Stimulated activated CD8-positive, alpha-beta memory T cell treated with anti-CD3 and anti-CD28 coated beads, Interleukin-4, amount 100 ng/mL, for 4 hours (primary cell): ENCODE measurements at places on chromosomes 4 and X.

GRCh38 chrX:139949703-139950102 lies 15.6 kb downstream of the CXorf66 start:
- no peak for DNase-seq

- no peak for DNase-seq
Measured at GRCh38 chrX:40047485-40047884, 50.3 kb downstream of the BCOR start.

GRCh38 chr4:74016068-74016467 lies 17.6 kb upstream of the CXCL5 start:
- no peak for DNase-seq

DNA sequence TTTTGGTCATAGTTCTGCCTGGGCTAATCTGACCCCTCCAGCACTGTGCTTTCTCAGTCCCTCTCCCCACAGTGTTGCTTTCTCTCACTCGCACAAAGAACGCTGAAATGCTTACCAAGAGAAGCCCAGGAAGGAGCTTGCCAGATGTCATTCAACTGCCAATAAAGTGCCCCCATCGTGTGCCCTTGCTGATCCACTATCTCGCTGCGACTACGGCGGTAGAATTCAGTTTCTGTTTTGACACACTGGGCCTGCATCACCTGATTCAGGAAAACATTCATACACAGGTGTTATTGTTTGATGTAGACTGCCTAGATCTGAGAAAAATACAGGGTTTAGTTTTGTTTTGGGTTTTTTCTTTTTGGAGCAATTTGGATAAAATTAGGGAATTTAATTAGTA lies 121.2 kb downstream of the MANBA start:
- no peak for DNase-seq

- DNase-seq, result no peak
Measured at GRCh38 chr4:183522821-183523220, 18.0 kb downstream of the ING2 start.

DNA sequence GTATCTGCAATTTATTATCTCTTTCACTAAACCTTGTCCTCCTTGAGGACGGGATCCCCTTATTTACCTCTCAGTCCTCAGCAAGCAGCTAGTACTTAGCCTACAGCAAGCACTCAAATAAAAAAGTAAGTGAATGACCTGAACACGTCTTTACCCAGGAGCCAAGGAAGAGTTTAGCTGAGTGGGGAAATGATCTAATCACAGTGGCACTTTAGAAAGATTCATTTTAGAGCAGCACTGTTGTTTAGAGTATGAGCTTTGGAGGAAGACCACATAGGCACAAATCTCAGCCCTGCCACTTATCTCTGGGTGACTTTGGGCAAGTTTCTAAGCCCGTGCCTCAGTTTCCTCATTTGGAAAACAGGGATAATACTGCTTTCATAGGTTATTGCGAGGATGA lies 2.7 kb downstream of the FAM120C start:
- DNase-seq, result no peak

DNA sequence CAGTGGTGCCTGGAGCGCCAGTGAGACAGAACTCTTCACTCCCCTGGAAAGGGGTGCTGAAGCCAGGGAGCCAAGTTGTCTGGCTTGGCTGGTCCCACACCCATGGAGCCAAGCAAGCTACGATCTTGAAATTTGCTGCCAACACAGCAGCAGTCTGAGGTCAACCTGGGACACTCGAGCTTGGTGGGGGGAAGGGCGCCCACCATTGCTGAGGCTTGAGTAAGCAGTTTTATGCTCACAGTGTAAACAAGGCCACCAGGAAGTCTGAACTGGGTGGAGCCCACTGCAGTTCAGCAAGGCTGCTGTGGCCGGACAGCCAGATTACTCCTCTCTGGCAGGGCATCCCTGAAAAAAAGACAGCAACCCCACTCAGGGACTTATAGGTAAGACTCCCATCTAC lies 149.5 kb downstream of the EDA2R start:
- DNase-seq, result no peak

GRCh38 chr4:148173397-148174017 lies 268.7 kb downstream of the NR3C2 start:
- no peak for DNase-seq
